ENCODE measurements at places on chromosomes 11 and 22. TPM values are rescaled to one million over a fixed set of nuclear protein-coding genes. Genes with fewer than 3 reads are reported as not detected.

- DNase-seq, result no peak
These were observed 15.6 kb upstream of the RDX start for GRCh38 chr11:110311783-110312579.

DNA sequence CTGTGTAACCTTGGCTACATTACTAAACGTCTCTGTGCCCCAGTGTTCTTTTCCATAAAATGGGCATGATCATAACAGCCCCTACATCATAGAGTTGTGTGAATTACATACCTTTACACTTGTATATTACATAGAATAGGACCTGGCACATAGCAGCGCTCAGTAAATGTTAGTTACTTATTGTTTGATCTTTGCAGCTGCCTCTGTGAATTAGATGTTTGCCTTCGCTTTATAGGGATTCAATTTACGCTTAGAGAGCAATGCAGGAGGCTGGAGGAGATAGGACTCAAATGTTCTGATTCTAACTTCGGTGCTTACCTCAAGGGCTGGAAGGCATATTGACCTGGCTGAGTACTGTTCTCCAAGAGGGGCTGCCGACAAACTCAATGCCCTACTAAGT lies 10.4 kb upstream of the TIMP3 start:
- DNase-seq, result no peak

- DNase-seq, result no peak
These were observed 98.2 kb downstream of the LDLRAD3 start for GRCh38 chr11:36041988-36042611.

DNA sequence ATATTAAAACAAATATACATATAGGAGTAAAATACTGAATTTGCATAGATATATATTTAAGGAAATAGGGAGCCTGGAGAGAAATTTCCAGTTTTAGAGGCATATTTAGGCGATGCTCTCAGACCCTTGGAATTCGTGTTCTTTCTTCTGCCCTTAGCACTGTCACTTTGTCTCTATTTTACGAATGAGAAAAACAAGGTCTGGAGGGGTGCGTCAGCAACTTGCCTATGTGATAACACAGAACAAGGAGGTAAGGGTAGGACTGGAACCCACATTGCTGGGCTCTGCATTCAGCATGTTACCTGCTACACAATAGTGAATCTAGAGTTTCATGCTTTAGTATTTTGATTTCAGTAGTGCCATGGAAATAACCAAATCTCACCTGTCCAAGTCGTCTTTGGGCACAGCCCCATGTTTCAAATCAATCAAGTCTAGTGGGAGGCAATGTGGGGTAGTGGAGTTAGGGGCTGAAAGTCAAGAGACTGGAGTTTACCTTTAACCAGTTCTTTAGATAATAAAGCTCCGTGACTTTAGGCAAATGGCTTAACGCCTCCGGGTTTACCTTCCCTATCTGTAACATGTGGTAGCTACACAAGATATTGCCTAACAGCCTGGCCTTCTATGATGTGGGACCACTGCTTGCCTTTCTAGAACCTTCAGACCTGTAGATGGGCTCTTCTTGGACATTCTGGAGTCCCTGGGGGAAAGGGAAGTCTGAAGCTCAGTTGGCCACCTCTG lies 44.8 kb upstream of the AMPD3 start:
- DNase-seq, result no peak

DNA sequence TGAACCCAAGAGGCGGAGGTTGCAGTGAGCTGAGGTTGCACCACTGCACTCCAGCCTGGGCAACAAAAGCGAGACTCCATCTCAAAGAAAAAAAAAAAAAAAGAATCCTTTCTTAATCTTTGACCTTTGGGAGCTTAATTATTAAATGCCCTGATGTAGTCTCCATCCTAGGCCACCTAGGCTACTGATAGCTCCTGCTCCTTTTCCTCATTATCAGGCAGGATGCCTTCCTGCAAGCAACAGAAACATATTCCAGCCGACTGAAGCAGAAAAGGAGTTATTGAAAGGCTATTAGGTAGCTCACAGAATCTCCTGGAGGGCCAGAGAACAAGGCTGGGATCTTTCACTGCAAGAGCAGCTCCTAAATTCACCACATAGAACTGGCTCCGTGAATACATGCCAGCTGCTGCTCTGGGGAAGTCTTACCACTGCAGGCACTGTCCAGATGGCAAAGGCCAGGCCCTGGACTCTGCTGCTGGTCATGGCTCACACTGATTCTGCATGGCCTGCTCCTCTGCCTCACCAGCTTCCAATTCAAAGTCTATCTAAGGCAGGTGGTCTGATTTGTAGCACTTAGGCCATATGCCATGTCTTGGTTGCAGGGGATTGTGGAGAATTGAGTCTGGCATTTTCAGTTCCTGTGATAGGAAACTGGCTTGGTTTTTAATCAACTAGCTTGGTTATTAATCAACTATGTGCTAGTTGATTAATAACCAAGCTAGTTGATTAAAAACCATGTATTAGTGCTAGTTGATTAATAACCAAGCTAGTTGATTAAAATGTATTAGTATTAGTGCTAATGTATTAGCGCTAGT lies 26.0 kb upstream of the POLD3 start:
- no peak for DNase-seq

GRCh38 chr22:45640291-45640940 lies 31.2 kb upstream of the ATXN10 start:
- no peak for DNase-seq

DNA sequence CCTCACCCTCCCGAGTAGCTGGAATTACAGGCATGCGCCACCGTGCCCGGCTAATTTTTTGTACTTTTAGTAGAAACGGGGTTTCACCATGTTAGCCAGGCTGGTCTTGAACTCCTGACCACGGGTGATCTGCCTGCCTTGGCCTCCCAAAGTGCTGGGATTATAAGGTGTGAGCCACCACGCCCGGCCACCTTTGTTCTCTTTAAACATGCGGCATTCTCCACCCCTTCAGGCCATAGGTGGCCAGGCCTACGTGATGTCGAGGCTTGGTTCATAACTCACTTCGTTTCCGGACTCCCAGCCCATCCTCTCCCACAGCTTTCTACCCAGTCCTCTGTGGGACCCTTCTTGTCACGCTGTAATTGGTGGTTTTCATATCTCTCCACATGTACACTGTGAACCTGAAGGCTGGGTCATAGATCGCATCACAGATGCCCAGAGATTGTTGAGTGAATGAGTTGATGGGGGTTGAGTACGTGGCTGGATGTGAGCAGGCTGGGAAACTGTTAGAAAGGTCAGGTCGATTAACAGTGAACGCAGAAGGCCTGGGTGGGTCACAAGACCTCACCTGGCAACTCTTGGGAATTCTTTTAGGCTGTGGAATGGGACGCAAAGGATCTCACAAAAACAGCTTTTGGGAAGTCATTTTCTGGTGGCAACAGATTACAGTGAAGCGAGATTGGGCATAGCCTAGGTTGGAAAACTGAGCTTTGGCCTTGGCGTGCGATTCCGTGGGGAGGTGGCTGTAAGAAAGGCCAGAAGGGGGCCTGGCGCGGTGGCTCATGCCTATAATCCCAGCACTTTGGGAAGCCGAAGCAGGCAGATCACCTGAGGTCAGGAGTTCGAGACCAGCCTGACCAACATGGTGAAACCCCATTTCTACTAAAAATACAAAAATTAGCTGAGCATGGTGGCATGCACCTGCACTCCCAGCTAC lies 44.5 kb downstream of the ST14 start:
- DNase-seq, result no peak

DNA sequence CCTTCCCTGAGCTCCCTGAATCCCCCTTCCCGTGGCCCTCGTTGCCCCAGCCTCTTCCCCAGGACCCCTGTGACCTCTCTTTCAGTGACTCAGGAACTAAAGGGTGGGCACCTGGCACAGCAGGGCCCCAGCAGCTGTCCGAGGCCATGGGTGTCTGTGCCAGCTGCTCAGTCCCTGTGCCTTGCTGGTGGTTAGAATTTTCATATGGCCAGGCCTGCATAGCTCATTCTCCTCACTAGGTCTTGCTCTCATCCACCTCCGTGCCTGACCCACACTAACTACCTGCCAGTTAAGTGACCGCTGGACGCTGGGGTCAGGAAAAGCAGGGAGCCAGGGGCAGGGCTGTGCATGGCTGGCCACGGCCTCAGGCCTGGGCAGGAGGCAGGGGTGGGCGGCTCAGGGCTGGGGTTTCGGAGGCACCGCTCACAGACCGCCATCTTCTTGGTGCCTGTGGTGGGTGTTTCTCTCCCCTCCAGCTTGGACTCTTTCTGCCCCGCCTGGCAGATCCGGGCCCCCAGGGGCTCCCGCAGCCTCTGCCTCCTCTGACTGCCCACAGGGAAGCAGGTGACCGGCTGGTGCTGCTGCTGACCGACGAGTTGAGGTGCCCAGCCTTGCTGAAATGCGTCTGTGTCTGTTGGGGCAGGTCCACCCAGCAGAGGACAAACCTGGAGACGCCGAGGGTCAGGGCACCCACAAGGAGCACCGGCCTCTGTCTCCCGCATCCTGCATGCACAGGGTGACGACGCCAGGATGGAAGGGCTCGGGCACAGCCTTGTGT lies 20.3 kb downstream of the MRGPRD start:
- DNase-seq, result no peak

GRCh38 chr11:17221968-17222367 lies 14.2 kb upstream of the PIK3C2A start:
- DNase-seq, result no peak

The OR52E8 gene
- polyA plus RNA-seq, result not detected

The ASCL2 gene
- polyA plus RNA-seq, result 2.8 TPM

The C11orf87 gene
- polyA plus RNA-seq, result not detected

The FAM180B gene
- not detected for polyA plus RNA-seq

All from naive thymus-derived CD8-positive, alpha-beta T cell (primary cell).